Stimulated activated CD4-positive, alpha-beta T cell treated with anti-CD3 and anti-CD28 coated beads, Interleukin-2, amount 100 ng/mL, for 48 hours (primary cell): ENCODE measurements at places on chromosomes 13 and 19.

GRCh38 chr19:49847731-49848696 lies 2.9 kb upstream of the PTOV1 start:
- DNase-seq = no peak

- DNase-seq = peak; percentile 40
Observed at GRCh38 chr13:111429064-111429558, 108.7 kb downstream of the TEX29 start.

- DNase-seq = no peak
Observed at GRCh38 chr13:32976912-32977311, 39.3 kb upstream of the KL start.

DNA sequence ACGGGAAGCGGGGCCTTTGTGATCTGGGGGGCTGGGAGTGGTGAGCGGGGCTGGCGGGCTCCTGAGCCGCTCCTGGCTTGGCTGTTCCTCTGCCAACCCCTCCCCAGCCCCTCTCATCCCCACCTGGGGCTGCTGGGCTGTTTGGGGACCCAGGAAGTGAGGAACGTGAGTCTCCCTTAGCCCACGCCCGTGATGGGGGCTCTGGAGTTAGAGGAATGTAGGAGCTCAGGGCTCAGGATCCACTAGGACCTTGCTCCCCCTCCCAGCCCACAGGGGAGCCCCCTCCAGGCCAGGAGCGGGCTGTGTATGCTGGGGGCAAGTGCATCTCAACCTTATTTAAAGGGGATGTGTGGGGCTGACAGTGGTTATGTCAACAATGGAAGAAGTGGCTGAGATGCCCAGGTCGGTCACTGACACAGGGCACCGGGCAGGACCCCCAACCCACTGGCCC lies 134.1 kb downstream of the URI1 start:
- DNase-seq = no peak

DNA sequence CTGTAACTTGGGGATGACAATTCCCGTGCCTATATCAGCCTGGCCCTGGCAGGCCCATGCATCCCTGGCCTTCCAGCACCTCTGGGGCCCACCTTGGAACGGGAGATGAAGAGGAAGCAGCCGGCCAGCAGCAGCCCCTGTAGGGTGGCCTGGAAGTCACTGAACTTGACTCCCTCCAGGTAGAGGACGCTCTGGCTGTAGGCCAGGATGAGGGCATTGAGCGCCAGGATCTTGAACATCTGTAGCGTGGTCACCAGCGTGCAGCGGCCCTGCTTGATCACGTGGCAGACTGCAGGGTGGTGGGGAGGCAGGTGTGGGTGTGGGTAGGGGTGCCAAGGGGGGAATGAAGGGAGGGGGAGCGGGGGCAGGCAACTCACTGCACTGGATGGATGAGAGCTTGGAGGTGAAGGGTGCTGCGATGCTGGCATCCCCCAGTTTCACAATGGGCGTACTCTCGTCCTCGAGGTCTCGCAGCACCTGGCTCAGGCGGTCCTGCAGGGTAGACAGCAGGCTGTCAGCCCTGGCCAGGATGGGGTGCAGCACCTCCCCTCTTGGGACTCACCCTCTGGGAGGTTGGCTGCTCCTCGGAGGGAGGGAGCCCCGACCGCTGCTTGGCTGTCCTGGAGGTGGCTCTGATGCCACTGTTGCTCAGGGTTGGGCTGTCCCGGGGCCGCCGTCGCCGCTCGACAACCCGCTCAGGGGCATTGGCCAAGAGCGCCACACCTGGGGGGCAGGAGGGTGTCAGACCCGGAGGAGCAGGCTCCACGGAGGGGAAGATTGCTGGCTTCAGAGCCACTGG lies 3.8 kb upstream of the GMIP start:
- no peak for DNase-seq

DNA sequence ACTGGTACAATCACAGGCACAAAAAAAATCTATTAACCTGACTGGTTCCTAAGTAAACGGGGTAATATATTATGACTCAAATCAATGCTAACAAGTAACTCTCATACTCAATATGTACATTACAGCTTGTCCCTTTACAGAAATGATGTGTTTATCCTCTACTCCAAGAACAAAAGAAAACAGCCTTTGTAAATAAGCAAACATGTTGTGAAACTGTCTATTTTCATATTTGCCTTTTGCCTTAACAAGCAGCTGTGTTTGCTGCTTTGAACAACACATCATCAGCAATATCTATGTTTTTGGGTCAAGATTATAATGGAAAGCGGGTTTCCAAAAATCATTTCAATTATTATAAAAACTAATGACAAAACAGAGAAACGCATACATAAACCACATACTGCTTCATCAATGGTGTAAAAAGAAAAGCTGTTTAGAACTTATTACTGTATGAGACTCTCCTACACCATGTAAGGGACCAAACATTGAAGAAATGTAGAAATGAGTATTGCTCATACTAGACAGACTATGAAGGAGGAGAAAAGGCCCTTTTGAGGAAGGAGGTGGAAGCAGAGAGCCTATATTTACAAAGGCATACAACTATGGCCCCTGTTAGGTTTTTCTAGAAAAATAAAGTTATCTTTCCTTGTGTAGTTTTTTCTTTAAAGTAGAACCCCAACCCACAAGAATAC lies 14.8 kb downstream of the TBC1D4 start:
- DNase-seq = no peak

GRCh38 chr13:73096173-73096572 lies 37.4 kb downstream of the KLF5 start:
- no peak for DNase-seq

DNA sequence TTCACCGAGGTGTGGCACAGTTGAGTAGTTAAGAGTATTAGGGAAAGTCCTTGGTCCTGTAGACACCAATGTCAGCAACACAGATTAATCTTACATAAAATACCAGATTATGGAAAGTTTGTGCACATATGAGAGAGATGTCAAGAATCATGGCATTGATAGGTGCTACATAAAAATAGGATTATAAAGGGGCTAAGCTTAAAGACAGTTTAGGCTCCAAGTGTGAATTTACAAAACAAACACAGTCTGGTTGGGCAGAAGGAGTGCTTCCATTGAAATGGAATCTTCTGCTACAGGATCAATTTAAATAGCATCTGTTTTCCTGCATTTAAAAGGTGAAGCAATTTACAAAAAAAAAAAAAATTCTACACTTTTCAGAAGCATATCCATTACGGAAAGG lies 292.9 kb downstream of the DNAJC15 start:
- no peak for DNase-seq

- no peak for DNase-seq
Observed at GRCh38 chr13:39016087-39016486, 21.8 kb downstream of the PROSER1 start.

GRCh38 chr13:96581741-96582140 lies 412.5 kb downstream of the OXGR1 start:
- DNase-seq = no peak

DNA sequence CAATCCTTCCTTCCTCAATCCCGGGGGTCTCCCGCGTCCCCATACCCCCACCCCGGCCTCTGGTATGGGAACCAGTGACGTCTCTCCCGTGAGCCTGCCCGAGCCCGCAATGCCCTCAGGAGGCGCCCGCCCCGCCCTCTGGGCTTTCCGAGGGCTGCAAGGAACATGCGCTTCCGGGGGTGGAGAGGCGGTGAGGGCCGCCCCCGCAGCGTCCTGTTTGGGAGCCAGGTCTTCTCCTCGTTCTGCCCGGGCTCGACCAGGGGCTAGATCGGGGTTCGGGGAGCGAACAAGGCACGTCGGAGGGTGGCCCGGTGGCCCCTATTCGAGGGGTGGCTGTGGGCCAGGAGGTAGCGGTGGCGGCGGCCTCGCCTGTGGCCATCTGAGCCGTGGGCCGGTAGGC lies 6.6 kb upstream of the TEX101 start:
- DNase-seq = no peak

- no peak for DNase-seq
Observed at GRCh38 chr19:49936549-49936948, 7.2 kb upstream of the NUP62 start.

- no peak for DNase-seq
Observed at GRCh38 chr13:32783067-32783466, 196.8 kb downstream of the PDS5B start.

- DNase-seq = no peak
Observed at GRCh38 chr13:59112221-59112718, 1051.5 kb downstream of the DIAPH3 start.
